Tongue (tissue), 3 donors: ENCODE measurements at places on chromosomes 13 and 19.
A peak's percentile ranks its signal among the peaks of the same experiment; 100 is the strongest.

DNA sequence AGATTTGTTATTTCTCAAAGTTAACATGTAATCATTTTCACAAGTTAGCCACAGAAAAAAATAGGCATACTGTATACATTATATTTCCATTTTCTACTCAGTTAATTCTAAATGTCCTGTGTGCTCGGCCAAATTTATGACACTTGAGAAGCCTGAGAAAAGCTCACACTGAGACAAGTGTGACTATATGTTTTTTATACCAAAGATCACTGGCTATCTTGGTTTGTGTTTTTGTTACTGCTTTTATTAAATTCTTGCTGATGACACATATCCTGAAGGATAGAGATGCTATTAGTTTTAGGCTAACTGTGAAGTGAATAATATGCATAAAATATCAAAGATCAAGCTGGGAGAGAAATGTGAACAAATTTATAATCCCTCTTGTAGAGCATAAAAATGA, 49.3 kb upstream of the IL17D start:
- peak; percentile 48 for DNase-seq

- DNase-seq: no peak
These were observed 1430.7 kb upstream of the PCDH20 start for GRCh38 chr13:62846302-62846701.

GRCh38 chr13:113260996-113261395, 36.0 kb upstream of the LAMP1 start:
- no peak for DNase-seq

DNA sequence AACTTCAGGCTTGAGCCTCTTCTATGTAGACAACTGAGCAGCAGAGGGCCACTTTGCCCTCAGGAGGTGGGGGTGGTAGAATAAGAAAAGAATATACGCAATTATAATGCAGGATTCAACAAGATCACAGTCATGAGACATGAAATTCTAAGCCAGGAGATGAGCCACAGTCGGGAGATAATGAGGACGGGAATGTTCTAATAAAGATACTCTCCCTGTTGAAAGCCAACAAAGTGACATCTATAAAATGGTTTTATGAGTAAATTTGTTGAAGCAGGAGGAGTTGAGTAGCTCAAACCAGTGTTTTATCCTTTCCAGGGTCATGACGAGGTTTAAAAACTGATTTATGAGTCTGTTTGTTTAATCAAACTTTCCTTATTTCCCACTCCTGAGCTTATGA, 152.0 kb upstream of the SERP2 start:
- DNase-seq: no peak

- no peak for DNase-seq
These were observed 419 bp downstream of the KDM4B start for GRCh38 chr19:4969292-4969771.

- peak; percentile 12 for DNase-seq
These were observed 62.8 kb downstream of the TPT1 start for GRCh38 chr13:45278096-45278645.

DNA sequence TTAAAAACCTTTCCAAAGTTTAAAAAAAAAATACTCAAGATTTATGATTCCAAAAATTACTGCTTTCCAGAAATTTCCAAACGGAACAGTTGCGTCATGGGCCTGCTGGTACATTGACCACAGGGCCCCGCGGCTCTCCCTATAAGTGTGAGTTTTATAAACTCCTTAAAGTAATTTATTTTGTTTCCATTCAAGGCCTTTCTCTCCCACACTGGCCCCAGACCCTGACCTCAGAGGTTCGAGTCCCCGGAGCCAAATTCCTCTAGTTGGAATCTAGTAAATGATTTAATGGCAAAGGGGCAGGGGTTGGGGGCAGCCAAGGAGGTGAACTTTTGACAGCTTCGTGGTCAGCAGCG, 97.5 kb downstream of the INSR start:
- DNase-seq: peak; percentile 41

GRCh38 chr13:113365971-113366588, 2.1 kb upstream of the GRTP1 start:
- no peak for DNase-seq

GRCh38 chr13:111116856-111117255, 1.7 kb downstream of the ARHGEF7 start:
- DNase-seq: peak; percentile 46

DNA sequence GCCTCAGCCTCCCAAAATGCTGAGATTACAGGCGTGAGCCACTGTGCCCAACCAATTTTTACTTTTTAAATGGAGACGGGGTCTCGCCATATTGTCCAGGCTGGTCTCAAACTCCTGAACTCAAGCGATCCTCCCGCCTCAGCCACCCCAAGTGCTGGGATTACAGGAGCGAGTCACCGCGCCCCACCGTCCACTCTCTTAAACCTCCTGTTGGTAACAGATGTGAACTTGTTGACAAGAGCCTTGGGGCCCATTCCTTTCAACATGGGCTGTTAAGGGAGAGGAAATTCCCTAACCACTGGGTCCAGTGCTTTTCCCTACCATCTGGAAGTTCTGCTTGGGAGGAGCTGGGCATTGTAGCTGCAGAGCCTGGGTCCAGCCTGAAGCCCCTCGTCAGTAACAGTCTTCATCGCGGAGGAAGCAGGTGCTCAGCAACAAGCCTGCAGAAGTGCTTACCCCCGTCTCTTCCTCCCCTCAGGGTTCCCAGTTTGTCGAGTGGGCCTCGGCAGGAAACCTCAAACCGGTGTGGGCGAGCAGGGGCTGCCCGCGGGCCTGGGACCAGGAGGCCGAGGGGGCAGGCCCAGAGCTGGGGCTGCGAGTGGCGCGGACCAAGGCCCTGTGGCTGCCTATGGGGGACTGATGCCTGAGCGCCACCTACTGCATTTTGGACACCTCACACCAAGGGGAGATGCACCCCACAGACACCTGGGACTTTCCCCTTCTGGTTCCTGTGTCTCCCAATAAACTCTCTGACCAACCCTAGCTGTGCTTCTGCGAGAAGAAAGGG, 4.0 kb upstream of the FLT3LG start:
- DNase-seq: no peak

DNA sequence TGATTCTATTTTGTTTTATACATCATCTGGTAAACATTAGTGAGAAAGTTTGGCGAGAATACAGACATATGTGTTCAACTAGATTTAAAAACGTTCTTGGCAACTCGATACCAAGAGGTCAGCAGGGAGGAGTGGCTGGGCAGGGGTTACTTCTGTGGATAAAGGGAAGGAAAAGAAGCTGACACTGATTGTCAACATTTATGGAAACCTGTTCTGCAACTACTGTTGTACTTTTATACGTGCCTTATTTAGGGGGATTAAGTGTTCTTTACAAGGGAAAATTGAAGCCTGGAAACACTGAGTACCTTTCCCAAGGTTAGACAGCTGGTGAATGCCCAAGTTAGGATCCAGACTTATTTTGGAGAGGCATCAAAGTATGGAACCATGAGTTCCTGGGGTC, 65.0 kb downstream of the MTUS2 start:
- DNase-seq: peak; percentile 61
